ENCODE measurements at places on chromosomes 1 and 21.
A peak's percentile ranks its signal among the peaks of the same experiment; 100 is the strongest.

DNA sequence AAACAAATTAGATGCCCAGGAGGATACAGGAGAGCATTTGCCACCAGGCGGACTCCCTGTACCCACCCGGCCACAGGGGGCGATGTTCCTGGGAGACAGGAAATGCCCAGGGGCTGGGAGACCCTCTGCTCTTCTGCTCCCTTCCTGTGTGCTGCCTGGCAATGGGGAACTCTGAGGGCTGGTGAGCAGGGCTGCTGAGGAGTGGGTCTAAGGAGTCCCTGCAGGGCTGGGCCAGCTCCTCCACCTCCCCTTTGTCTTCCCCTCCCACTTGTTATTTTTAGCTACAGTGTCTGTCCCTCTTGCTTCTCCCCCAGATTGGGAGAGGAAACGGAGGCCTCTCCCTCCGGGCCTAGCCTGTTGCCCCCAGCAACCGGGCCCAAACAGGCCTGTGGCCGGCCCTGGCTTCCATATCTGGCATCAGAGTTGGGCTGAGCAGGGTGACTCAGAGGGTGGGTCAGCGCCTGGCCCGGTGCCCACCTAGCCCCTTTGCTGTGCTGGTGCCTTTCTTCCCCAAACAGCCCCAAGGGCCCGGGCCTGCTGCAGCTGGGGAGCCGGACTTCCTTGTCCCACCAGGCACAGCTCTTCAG, 11.6 kb downstream of the LMNA start:
- DNase-seq = no peak

- no peak for DNase-seq
These were observed 51.7 kb downstream of the STUM start for GRCh38 chr1:226600254-226600653.

DNA sequence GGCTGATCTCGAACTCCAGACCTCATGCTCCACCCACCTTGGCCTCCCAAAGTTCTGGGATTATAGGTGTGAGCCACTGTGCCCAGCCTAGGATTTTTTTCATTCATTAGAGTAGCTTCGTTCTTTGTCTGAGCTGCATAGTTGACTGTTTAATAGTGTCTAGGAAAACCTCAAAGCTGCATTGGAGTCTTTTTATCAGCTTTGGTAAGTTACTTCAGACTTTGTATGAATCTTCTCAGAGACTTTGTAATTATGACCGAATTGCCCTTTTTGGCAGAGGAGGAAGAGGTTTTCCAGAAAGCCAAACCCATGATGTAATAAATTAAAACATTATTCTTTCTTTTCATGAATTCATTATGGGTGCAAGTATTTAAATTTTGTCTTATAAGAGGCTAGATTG, 5.1 kb downstream of the DNAJB4 start:
- no peak for DNase-seq

DNA sequence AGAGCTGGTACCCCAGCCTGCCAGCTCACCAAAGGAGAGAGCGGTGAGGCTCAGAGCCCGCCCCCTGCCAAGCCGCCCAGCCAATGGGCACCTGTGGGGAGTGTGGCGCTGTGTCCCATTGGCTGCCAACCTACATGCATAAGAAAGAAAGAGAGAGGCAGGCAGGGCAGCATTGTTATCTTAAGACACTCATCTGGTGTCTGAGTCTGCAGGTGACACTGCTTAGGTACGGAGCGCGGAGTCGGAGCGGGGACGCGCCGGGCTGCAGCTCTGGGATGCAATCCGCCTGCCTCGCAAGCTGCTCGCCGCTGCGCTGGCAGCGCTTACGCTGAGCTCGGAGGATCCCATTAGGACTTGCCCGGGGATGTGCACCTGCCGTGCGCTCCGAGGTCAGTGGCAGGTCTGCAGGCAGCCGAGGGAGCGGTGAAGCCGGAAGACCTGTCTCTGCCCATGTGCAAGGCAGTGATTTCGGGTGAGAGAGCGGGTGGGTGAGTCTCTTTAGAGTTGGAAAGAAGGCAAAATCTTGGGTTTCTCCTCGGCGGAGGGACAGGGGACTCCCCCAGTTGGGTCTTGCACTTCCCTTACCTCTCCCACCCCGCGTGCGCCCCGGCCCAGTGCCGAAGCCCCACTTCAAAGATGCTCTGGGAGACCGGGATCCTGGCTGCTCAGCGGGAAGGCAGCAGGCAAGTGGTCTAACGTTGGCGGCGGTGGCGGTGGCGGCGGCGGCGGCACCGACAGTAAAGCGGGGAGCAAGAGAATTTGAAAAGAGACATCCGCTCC, at the start of gene BRINP2:
Gene BRINP2, plus strand, starts transcription at position 203 of the 780 bp plus-strand sequence. CDS start 58,919 bp downstream, outside the sequence.
- no peak for DNase-seq

- DNase-seq = no peak
These were observed 152.6 kb downstream of the ZC3H11B start for GRCh38 chr1:219460081-219460895.

DNA sequence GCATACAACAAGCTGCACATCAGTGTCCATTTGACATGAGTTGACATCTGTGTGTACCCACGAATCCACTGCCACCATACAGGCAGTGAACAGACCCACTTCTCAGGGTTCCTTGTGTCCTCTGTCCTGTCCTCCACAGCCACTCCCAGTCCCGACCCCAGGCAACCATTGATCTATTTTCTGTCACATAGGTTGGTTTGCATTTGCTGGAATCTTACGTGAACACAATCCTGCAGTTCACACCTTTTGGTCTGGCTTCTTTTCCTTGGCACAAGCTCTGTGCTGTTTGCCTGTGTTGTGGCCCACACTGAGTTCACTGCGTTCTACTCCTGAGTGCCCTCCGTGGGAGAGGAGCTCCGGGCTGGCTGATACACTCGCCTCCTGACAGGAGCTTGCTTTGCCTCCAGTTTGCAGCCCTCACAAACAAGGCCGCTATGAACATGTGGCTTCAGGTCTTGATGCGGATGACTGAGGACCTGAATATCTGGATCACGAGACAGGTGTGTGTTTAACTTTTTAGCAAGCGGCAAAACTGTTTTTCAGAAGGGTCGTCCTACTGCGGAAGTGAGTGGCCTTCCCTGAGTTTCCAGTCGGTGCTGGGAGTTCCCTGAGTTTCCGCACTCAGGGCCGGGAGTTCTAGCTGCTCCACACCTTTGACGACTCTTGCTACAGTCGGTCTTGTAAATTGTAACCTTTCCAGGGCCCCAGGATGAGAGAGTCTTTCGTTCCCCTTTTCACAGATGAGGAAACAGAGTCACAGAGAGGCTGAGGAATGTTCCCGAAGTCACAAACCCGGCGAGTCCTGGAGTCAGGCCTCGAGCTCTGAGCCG, 13.0 kb upstream of the COL18A1 start:
- DNase-seq = no peak

DNA sequence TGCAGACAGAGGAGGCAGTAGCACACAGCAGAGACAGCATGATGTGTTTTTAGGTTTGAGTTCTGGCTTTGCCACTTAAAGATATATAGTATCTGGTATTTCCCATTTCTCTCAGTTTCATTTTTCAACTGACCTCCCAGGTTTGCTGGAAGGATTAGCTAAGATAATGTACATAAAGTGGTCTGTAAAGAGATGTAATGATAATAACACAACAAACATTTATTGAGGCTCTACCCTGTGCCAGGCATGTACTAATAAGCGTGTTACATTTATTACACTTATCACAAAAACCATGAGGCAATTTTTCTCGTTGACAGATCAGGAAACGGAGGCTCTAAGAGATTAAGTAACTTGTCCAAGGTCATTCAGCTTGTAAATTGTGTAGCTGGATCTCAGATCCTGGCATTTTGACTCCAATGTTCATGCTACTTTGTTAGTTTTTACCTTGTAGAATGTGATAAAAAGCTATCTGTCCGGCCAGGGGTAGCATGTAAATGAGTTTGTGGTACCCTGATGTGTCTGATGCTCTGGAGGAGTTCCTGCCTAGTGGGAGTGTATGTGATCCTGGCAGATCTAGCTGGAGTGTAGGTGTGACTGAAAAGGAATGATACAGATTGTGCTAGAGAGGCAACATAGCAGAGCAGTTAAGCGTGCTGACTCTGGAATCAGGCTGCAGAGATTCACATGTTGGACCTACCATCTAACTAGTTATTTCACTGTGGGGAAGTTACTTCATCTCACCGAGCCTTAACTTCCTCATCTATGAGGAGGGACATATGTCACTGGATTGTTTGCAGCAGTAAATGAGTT, 146.6 kb downstream of the VPS13D start:
- DNase-seq = no peak

DNA sequence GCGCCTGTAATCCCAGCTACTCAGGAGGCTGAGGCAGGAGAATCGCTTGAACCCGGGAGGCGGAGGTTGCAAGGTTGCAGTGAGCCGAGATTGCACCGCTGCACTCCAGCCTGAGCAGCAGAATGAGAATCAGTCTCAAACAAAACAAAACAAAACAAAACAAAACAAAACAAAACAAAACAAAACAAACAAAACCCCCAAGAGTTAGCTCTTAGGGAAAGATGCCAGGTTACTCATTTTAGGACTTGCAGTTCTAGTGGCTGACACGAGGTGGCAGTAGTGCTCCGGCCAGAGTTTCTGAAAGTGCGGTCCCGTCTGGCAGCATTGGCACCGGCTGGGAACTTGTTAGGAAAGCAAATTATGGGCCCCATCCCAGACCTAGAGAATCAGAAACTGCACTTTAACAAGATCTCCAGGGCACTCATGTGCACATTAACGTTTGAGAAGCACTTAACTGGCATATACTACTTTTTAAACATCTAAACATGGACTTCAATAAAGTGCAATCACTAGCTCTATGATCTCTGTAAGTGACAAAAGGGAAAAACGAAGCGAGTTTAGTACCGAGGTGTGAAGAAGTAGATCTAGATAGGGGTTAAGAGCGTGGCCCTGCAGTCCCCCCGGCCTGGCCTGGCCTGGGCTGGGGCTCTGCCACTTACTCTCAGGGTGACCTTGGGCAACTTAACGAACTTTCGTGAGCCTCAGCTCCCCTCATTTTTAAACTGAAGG, 41.9 kb upstream of the TNFRSF1B start:
- peak; percentile 65 for DNase-seq

- DNase-seq = no peak
These were observed 51.8 kb downstream of the KCNJ15 start for GRCh38 chr21:38308532-38309119.

DNA sequence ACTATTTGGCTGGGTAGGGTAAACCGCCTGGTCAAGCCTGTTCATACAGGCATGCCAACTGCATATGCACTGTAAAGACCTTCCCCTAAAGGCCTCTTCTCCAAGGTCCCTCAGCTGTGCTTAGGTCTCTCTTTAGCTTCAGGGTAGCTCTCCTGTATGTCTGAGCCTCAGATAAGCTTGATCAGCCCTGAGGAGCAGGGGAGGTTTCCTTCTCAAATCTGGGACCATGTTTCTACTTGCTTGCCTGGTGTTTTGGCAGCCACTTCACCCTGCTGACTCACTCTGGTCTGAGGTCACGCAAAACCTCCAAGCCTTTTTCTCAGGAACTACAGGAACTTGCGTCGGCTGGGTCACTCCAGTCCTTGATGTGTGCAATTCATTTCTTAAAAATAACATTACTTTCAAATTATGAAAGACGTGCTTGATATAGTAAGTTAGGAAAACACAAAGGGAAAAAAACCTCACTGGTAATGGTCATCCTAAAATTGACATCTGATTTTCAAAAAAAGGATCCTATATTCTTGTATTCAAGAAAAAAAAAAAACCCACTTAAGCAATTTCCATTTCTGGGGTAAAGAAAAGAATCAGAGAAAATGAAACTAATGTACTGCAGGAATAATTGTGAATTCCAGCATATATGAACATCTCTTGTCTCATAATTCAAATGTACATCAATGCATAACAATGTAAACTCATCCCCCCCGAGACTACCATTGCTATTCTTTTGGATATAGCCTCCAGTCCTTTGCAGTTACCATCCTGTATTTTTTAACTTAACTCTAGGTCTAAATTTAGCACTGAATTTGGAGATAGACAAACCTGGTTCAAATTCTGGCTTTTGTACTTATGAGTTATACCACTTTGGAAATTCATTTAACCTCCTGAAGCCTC, 24.8 kb upstream of the RNF19B start:
- no peak for DNase-seq

DNA sequence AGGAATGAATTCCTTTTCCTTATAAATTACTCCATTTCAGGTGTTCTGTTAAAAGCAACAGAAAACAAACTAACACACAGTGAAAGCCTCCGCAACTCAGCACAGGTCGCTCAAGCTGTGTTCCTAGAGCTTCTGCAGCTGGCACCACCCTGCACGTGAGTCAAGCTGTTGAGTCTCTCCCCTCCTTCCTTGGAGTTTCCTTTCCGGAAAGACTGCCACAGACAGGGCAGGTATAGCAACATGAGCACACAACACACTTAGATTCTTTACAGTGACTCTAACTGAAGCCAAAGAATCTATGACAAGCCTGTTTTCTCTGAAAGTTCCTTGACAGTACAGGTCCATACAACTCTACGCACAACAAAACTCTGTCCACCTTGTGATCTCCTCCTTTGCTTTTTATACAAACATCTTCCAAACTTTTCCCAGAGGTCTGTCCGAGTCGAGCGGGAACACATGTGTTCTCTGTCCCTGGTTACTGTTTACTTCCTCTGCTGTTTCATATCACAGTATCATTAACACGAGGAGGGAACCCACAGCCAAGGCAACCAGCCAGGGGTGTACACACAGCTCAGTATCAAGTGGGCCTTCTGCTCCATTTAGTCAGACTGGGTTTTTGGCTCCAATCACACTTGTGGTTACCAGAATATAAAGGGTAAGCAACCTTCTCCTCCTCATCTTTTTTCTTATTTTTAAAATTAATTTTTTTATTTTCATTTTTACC, 38.7 kb upstream of the DESI2 start:
- DNase-seq = no peak

DNA sequence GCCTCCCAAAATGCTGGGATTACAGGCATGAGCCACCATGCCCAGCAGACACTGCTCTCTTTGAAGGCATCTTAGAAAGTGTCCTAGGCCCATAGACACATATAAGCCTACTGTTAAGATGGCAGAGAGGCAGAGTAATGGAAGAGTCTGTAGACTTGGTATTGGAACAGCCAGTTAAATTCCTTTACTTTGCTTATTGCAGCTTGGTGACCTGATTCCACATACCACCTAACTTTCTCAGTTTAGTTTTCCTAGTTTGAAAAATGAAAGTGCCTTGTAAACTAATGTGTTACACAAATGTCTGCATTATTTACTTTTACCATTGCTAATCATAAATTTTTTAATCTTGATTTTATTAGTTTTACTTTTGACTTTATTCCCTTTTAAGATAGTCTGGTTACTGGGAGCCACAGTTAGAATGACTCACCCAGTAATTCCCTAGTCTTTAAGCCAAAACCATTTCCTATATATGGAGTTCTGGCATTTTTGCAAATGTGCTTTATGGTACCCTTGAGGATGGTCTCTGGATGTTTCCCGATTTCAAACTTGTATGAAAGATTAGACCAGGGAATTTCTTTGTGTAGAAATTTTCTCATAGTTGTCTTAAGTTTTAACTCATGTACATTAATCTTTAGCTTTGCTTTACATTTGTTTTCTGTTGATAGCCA, 6.4 kb downstream of the SMAP2 start:
- no peak for DNase-seq

GRCh38 chr21:25890001-25890400, 155.2 kb downstream of the GABPA start:
- DNase-seq = no peak

DNA sequence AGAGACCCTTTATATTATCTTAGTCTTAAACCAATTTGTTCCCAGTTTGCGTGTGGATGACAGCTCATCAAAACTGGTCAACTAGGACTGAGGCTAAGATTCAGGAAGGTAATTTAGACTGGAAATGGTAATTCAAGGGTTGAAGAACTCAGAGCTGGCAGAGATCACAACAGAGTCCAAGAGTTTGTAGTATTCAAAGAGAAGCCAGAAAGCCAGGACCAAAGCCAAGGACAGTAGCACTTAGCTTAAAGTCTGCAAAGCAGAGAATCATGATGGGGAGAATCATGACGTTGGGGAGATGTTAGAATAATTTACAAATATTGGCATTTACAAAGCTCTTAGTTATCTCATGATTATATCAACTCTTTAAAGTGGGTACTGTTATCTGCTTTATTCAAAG, 32.6 kb downstream of the RNF11 start:
- DNase-seq = no peak

- no peak for DNase-seq
These were observed 28.2 kb downstream of the RUNX1 start for GRCh38 chr21:35020902-35021301.

Data from stimulated activated CD8-positive, alpha-beta memory T cell treated with anti-CD3 and anti-CD28 coated beads, Interleukin-4, amount 100 ng/mL, for 1 hour (primary cell).